Airway epithelial cell (primary cell): ENCODE measurements at places on chromosomes 4 and X. TPM values are rescaled to one million over a fixed set of nuclear protein-coding genes. Genes with fewer than 3 reads are reported as not detected.

Gene COL4A6
- 35.3 and 45.1 TPM in 2 replicates for total RNA-seq

Gene SPOCK3
- 0.56 and 3.5 TPM in 2 replicates for total RNA-seq

Gene SYNPO2
- 0.09 and 0.42 TPM in 2 replicates for total RNA-seq

Gene SSX2
- not detected in 2 replicates for total RNA-seq

Gene MAGEB17
- not detected in 2 replicates for total RNA-seq

Gene NUDT6
- 6.6 and 8.6 TPM in 2 replicates for total RNA-seq

Gene MAGEB2
- not detected in 2 replicates for total RNA-seq

Gene HSFX2
- not detected in 2 replicates for total RNA-seq
